ENCODE measurements at places on chromosomes 16 and 17.
A peak's percentile ranks its signal among the peaks of the same experiment; 100 is the strongest.

- no peak for DNase-seq
Observed at GRCh38 chr17:42078396-42079043, 19.8 kb downstream of the ZNF385C start.

GRCh38 chr16:2003827-2004641, 5.6 kb downstream of the ZNF598 start:
- peak; percentile 90 for DNase-seq

DNA sequence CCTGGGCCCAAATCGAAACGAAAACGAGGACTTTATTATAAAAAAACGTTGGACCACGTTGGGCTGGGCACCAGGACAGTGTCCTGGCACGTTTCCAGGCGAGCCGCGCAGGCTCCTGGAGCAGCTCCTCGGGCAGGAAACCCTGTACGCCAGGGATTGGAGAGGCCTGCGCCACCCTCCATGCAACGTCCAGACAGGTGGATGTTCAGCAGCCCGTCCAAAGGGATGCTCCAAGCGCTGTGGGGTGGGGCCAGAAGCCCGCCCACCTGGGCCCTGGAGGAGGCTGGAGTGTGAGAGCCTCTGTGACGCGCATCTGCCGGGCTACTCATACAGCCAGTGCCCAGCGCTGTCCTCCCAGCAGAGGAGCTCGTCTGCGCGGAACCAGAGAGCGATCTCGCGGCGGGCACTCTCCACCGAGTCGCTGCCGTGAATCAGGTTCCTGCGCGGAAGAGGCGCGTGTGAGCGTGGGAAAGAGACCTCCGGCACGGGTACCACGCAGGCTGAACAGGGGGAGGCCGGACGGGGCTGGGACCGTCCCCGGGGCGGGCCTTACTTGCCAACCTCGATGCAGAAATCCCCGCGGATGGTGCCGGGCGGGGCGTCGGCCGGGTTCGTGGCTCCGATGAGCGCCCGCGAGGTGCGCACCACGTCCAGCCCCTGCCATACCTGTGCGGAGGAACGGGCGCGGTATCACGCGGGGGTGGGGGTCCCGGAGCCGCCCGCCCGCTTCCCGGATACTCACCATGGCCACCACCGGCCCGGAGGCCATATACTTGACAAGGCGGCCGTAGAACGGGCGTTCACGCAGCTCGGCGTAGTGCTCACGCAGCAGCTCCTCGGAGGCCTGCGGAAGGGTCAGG, 785 bp downstream of the NME3 start:
- DNase-seq, result peak; percentile 75

DNA sequence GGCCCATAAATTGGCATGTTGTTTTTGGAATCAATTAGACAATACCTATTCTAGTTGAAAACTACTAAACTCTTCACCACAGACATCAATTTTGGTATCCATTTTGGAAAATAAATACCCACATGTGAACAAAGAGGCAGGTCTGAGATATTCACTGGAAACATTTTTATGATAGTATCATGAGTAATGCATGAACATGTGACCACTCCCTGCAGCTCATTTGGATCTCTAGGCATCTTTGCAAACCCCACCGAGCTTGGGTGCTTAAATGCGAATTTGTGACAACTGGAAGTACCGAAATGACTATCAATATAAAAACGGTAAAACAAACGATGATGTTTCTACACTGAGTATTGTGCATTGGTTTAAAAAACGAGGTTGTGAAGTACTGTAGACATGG, 285.2 kb downstream of the IRF8 start:
- DNase-seq, result no peak

GRCh38 chr16:73878611-73879010, 418.0 kb upstream of the PSMD7 start:
- peak; percentile 46 for DNase-seq

GRCh38 chr17:80365983-80366382, 49.0 kb upstream of the ENDOV start:
- DNase-seq, result no peak

DNA sequence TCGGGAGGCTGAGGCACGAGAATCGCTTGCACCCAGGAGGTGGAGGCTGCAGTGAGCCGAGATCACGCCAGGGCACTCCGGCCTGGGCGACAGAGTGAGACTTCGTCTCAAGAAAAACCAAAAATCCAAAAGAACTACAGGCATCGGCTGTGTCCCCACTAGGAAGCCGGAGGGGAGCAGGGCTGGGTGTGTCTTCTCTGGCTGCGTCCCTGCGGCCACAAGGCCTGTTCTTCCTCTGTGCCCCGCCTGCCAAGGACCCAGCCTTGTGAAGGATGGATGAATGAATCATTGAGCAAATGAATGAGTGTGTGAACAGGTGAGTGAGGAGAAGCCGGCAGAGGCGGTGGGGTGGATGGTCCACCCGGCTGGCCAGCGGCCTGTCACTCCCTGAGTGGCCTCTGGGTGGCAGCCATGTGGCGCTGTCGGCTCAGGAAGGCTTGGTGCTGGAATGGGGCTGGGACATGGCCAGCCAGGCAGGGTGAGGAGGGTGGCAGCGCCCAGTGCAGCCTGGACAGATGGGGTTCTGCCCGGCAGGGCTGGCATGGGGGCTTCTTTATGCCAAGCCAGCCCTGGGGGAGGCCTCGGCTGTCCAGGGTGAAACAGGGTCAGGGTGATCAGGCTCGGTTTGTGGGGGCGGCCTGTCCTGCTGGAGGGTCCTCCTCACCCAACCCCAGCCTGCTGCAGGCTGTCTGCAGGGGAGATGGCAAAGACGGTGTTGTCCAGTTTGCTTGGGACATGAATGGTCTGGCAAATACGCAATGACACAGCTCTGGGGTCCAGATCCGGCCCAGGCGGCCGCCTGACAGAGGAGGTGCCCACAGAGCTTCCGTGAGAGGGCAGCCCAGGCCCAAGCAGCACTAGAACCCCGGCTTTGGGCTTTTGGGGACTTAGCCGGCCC, 21.7 kb downstream of the SLC25A10 start:
- DNase-seq, result peak; percentile 80

GRCh38 chr16:58299757-58300349, 5.0 kb upstream of the PRSS54 start:
- DNase-seq, result no peak

- peak; percentile 73 for DNase-seq
Observed at GRCh38 chr16:1379304-1380076, 27.8 kb downstream of the GNPTG start.

DNA sequence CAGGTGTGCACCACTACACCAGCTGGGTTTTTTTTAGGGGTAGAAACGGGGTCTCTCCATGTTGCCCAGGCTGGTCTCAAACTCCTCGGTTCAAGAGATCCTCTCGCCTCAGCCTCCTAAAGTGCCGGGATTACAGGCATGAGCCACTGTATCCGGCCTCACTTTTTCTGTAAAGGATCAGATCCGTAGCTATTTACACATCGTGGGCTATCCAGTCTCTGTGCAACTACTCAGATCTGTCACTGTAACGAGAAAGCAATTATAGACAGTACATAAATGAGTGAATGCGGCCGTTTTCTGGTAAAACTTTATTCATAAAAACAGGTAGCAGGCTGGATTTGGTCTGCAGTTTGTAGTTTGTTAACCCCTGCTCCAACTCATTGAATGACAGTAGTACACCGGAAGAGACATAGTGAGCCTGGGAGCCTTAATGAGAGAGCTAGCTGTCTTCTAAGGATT, 44.5 kb downstream of the VMP1 start:
- no peak for DNase-seq

DNA sequence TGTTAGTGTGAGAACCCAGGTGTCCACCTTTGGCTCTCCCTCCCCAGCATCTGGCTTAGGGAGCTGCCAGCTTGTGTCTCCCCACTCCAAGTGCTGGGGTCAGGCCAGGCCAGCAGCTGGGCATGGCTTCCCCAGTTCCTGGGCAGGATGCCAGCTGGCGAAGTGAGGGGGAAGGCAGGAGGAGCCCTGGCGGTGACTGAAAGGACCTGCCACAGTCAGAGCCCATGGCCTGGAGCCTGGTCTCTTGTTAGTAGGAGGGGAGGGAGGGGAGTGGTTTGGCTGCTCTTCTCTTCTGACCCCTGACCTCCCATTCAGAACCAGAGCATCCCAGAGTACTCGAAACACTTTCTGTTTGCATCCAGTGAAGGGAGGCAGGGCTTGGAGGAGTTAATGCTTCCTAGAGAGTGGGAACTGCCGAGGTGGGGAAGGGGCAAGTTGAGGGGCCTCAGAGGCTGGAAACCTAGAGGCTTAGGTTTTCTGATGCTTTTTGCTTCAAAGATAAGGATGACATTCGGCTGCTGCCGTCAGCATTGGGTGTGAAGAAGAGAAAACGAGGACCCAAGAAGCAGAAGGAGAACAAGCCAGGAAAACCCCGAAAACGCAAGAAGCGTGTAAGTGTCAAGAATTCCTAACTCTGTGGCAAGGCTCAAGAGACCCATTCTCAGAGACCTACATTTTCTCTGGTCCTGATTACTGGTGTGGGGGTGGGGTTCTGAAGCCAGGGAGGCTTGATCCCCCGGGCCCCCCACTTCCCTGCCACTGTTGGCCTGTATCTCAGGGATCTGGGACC, 772 bp downstream of the CHD3 start:
- DNase-seq, result peak; percentile 80

DNA sequence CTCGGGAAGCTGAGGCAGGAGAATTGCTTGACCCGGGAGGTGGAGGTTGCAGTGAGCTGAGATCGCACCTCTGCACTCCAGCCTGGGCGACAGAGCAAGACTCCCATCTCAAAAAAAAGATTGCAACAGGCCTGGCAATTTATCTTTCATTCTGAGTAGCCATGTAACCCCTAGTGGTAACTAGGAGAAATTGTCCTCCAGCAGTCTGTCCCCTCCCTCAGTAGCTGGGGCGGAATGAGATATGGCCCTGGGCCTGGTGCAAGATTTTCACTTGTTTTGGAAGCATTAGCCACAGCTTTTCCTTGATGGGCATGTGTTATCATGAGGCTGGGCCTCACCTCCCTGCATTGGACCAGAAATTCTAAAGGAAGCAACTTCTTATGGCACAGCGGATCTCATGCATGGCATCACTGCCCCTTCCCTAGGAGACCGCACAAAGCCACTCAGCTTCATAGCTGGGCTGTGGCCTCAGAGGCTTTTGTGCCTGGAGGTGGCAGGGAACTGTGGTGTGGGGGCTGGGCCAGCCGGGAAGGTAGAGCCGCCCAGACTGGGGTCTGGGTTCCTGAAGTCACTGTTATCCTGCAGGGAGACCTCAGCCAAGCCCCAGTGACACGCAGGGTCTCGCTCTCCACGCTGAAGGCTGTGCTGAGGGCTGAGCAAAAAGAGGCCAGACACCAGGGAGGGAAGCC, 13.4 kb downstream of the NATD1 start:
- DNase-seq, result no peak

DNA sequence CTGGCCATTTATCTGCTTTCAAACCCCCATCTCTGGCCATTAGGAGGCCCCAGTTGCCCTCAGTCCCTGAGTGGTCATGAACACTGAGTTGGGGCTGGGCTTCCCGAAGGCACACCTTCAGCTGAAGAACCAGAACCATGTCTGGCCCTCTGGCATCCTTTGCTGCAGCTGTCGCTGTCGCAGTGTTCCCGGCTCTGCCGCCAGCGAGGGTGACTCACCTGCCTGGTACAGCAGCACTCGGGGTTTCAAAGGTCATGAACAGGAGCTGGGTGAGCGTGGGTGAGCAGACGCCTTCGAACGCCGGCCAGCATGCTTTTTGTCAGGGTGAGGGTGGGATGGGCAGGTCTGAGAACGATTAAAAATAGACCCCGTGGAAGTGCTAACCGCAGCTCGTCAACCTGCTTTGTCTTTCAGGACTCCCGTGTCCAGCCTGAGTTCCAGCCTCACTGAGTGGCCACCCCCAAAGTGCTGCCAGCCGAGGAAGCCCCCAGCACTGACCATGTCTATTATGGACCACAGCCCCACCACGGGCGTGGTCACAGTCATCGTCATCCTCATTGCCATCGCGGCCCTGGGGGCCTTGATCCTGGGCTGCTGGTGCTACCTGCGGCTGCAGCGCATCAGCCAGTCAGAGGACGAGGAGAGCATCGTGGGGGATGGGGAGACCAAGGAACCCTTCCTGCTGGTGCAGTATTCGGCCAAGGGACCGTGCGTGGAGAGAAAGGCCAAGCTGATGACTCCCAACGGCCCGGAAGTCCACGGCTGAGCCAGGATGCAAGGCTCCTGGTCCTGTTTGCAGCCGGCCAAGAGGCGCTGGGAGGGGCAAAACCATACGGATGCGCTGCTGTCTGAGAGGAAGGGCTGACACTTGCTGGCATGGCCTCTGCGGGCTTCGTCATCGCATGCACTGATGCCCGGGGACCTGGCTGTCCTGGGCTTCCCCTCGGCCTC, 7.6 kb downstream of the SNN start:
- peak; percentile 82 for DNase-seq

- DNase-seq, result no peak
Observed at GRCh38 chr17:72122765-72123529, 2.1 kb downstream of the SOX9 start.

- no peak for DNase-seq
Observed at GRCh38 chr17:17305281-17305801, 2.2 kb downstream of the NT5M start.

- no peak for DNase-seq
Observed at GRCh38 chr17:62090021-62090824, 25.1 kb upstream of the MED13 start.

DNA sequence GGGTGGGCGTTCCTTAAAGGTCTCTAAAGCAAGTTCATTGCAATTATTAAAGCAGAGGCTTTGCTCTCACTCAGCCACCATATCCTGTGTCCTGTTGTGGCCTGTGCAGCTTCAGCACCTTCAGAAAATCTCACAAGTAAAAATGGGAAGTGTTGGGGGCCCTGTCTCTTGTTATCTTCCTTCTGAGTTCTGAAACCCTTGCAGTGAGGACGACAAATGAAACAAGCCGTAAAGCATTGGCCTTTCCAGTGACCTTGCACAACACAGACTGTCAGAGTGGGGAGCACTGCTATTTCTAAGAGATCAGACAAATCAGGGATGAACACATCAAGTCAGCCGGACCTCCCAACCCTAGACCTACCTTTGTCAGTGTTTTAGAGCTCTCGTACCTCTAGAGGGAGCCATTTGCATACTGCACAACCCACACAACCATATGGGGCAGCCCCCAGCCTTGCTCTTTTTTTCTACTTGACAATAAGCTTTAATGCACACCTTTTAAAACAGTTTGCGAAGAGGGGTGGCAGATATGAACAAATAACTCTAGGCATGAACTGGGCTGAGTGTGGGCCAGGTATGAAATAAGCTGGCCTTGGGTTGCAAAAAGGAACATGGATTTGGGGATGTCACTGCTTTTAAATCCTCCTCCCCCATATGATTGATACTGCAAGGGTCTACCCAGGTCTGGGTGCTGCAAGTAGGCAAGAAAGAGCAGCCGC, 89.8 kb downstream of the KATNIP start:
- peak; percentile 61 for DNase-seq

GRCh38 chr16:31767267-31767666, 106.3 kb upstream of the ZNF267 start:
- DNase-seq, result no peak
